Right renal pelvis (tissue), 4 donors: ENCODE measurements at places on chromosomes 12 and 14.

GRCh38 chr14:101834397-101834796, 72.9 kb downstream of the PPP2R5C start:
- no peak for DNase-seq

GRCh38 chr12:88371416-88372183, 208.7 kb downstream of the KITLG start:
- DNase-seq: no peak

DNA sequence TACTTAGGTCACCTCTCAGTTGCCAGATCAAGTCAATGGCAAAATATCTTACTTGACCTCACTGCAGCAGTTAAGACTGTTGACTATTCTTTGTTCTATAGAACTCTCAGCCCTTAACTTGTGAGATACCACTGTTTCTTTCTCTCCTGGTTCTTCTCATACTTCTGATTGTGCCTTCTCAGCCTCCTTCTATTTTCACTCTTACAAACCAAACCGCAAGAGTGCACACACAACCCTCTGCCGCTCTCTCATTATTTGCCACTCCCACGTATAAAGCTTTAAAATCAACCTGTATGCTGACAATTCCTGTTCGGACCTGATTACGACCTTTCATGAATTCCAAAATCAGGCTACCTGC, 4.5 kb downstream of the E2F7 start:
- no peak for DNase-seq

GRCh38 chr14:90839024-90839888, 23.0 kb upstream of the TTC7B start:
- DNase-seq: no peak

- no peak for DNase-seq
Measured at GRCh38 chr12:22361785-22362184, 27.3 kb upstream of the ST8SIA1 start.

DNA sequence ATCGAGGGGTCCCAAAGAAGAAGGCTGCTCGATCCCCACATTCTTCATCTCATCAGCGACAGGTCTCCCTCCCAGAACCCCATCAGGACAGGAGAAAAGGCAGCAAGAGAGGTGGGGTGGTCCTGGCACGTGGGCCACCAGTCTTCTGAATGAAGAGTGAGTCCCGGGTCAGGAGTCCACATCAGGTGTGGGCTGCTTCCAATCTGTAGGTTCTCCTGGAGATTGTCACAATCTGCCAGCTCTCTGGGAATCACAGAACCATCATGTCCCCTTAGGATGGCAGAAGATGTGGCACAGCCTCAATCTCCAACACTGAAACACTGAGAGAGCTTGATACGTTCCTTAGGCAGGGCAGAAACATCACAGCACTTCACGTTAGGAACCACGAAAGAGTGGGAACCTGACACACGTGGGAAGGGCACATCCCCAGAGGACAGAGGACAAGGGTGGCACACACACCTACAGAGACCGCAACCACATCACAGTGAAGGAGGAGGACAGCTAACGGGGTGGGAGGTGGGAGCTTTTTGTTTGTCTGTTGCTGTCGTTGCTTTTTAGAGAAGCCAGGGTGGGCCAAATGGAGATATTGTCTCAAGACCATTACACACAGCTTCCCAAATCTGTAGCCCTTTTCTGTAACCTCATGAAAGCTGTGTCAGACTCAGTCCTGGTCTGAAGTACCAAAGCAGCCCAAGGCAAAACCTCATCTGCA, 284.5 kb downstream of the DPF3 start:
- no peak for DNase-seq

GRCh38 chr12:6430124-6430989, 14.4 kb upstream of the CD27 start:
- no peak for DNase-seq

GRCh38 chr12:52558781-52559445, 6.0 kb upstream of the KRT71 start:
- no peak for DNase-seq

DNA sequence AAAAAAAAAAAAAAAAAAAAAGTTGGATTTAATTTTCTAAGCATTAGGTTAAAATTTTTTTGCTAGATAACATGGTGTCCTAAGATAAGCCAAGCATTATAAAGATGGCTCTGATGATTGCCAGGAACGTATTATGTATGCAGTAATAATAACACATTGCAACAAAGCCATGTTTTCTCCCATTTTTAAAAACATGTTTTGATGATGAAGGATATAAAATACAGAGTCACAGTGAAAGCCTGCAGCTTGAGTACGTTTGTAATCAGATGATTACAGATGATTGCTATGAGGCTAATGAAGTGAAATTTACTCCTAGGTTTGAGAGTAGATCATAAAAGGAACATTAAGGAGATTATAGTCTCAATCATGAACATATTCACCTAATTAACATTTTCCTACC, 13.3 kb upstream of the WDR89 start:
- DNase-seq: no peak

DNA sequence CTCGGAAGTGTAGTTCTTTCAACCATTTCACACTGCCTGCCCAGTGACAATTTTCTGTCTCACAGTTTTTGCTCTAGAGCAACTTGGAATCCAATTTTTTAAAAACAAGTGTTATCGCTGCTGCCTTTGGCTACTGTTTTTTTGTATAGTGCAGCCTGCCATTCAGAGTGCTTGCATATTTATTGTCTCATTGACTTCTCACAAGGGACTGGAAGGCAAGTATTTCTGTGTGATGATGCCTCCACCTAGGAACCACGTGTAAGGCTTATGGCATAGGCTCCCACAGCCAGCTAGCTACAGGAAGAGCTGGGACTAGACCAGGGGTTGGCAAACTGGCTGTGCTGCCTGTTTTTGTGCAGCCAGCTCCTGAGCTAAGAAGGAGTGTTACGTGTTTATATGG, 903 bp downstream of the PARPBP start:
- DNase-seq: no peak

DNA sequence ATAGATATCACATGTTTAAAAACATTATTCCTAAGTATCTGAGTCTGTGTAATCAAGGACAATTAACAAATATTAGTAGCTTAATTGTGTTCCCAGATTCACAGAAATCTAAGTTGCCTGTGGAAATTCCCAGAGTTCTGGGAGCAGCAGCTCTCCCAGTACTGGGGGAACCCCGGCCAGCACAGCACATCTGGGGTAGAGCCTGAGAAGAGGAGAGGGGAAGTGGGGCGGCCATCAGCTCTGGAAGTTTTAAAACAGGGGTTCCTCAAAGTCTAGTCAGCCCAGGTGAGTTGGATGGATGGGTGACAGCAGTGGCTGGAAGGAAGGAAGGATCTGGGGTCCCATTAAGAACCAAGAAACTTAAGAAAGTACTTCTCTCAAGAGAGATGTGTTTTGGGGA, 24.6 kb downstream of the PRICKLE1 start:
- no peak for DNase-seq

- no peak for DNase-seq
Measured at GRCh38 chr14:74547331-74547927, 53.9 kb downstream of the ISCA2 start.

- DNase-seq: no peak
Measured at GRCh38 chr12:43147878-43148277, 404.1 kb downstream of the ADAMTS20 start.

DNA sequence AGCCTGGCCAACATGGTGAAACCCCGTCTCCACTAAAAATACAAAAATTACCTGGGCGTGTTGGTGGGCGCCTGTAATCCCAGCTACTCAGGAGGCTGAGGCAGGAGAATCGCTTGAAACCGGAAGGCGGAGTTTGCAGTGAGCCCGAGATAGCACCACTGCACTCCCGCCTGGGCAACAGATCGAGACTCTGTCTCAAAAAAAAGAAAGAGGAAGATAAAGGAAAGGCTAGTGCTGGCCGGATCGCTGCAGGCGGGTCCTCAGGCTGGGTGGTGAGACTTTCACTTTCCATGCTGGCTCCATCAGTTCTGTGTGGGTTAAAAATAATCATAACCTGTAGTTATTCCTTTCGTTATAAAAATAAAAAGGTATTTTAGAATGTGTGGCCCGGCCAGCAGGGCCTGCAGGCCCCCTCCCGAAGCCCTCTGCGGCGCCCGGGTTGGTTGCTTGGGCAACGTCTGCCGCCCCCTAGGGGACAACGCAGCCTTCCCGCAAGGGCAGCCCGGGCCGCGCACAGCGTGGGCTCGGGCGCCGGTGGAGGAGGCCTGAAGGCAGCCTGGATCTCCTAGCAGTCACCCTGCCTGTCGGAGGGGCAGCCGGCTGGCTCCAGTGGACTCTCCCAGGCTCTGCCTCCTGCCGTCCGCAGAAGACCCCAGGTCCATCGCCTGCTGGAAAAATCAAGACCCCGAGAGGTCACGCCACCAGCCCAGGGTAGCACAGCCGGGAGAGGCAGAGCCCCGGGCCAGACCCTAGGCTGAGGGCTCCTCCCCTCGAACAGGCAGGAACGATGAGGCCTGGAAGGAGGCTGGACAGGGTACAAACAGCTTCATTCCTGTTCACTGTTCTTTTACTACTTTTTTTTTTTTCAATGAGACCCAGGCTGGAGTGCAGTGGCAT, 5.0 kb upstream of the SLC25A47 start:
- DNase-seq: no peak

DNA sequence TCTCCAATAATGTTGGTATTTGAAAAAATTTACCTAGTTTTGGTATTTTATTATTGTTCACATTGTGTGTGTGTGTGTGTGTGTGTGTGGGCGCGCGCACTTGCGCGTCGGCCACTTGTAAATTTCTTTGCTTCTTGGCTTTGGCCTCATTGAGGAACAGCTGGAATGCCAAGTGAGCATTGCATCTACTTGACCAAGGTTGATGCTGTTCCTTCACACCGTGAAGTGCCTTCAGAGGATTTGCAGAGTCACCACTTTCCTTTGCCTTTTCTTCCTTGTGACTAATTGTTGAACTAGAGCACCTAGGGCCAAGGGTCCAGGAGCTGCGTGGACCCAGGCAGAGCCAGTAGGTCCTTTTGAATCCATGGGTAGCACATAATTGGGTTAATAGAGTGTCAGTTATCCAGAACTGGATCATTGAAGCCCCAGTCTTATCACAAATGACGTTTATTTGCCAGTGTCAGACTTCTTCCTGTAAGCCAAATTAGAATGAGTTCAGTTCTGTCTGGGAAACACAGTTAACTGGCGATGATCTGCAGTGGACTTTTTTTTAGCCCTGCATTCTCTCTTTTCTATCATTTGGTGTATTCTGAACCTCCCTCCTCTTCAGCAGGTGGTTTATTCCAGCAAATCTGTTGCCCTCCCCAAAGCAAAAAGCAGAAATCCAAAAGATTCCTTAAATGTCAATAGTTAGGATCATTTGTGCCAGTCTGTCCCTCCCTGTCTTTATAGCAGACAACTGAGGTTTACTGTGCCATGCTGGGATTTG, 2.6 kb downstream of the PPP2R5C start:
- DNase-seq: no peak

DNA sequence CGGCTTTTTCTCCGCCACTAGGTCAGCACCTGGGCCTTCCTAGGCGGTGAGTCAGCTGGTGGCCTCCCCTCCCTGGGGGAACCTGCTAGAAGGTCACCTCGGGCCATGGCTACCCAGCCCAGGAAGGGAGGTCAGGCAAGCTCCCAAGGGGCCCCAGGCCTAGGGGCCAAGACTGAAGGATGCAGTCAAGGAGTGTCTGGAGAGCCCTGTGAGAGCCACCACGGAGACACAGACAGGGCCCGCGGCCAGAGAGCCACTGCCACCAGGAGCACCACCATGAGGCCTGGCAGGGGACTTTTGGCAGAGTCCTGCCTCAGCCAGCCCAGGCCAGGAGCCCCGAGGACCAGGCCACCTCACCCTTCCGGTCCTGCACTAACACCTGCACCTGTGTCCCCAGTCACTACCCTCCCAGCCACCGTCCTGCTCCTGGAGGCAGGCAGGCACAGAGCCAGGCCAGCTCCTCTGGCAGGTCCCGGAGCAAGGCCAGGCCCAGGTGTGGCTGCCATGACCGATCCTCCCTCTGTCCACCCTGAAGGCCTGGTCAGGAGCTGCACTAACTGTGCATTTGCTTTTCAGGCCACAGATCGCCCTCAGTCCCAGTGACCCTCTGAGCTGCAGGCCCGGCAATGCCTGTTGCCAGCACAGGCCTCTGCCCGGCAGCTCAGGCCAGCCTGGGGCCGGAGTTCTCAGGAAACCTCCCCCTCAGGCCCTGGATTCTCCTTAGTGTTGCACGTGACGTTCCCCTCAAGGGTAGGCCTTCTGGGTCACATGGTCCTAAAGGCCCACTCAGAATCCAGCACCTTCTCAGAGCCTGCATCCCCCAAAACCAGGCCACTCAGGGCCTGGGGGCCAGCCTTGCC, 6.9 kb downstream of the PHETA1 start:
- DNase-seq: no peak

DNA sequence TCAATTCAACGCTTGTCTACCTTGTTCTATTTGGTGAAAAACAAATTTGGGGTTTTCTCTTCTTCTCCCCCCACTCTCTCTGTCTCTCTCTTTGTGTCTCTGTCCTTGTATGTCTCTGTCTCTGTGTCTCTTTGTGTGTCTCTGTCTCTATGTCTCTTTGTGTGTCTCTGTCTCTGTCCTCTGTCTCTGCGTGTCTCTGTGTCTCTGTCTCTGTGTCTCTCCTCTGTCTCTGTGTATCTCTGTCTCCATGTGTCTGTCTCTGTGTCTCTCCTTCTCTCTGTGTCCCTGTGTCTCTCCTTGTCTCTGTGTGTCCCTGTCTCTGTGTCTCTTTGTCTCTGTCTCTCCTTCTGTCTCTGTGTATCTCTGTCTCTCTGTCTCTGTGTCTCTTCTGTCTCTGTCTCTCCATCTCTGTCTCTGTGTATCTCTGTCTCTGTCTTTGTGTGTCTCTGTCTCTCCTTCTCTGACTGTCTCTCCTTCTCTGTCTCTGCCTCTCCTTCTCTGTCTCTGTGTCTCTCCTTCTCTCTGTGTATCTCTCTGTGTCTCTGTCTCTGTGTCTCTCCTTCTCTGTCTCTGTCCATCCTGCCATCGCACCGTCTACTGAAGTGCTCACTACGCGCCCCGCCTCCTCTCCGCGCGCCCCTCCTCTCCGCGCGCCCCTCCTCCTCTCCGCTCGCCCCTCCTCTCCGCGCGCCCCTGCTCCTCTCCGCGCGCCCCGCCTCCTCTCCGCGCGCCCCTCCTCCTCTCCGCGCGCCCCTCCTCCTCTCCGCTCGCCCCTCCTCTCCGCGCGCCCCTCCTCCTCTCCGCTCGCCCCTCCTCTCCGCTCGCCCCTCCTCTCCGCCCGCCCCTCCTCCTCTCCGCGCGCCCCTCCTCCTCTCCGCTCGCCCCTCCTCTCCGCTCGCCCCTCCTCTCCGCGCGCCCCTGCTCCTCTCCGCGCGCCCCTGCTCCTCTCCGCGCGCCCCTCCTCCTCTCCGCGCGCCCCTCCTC, 12.8 kb downstream of the LRCOL1 start:
- no peak for DNase-seq
